ENCODE measurements at places on chromosomes 6 and 20.

- DNase-seq: peak; percentile 76
Measured at GRCh38 chr6:52233975-52234823, 10.1 kb downstream of the IL17F start.

GRCh38 chr20:23643659-23644058 is 5.9 kb upstream of the CST3 start:
- no peak for DNase-seq

- DNase-seq: no peak
Measured at GRCh38 chr6:135135835-135136234, 45.3 kb upstream of the MYB start.

DNA sequence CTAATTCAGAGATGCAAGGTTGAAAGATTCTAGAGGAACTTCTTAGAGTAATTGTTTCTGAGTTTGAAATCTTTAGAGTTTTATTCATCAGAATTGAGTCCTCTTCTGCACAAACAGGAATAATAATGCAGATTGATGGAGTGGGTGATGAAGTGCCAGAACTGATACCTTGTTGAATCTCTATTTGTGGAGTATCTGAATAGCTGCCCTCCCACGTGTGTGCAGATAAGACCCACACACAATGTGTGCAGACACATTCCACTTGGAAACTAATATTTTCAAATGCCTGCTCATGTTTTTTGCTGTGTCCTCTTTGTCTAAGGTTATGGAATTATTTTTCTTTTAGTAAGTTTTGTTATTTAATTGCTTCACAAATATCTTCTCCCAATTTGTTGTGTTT is 1167.8 kb upstream of the MAP3K7 start:
- no peak for DNase-seq
